Lower leg skin (tissue), 4 donors: ENCODE measurements at places on chromosomes 6 and 20. TPM values are rescaled to one million over a fixed set of nuclear protein-coding genes. Genes with fewer than 3 reads are reported as not detected.

The ERVFRD-1 gene
- total RNA-seq = not detected

- no peak for DNase-seq
Observed at GRCh38 chr6:142530566-142530965, 228.8 kb downstream of the ADGRG6 start.

DNA sequence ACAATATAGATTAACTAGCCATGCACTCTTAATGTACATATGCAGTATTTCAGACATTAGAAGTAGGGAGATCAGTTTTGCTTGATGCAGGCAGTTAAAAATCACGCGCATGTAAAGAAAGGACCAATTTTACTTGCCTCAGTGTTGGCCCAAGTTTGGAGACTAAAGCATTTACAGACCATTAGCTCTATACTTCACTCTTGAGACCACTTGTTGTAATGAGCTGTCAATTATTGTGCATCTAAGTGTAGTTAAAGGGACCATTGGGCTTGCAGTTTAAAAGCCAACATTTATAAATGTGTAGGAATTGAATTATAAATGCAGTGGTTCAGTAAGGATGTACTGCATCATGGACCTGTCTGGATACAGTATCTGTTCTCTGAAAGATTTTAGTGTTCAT lies 53.7 kb downstream of the PLCB4 start:
- DNase-seq = no peak

DNA sequence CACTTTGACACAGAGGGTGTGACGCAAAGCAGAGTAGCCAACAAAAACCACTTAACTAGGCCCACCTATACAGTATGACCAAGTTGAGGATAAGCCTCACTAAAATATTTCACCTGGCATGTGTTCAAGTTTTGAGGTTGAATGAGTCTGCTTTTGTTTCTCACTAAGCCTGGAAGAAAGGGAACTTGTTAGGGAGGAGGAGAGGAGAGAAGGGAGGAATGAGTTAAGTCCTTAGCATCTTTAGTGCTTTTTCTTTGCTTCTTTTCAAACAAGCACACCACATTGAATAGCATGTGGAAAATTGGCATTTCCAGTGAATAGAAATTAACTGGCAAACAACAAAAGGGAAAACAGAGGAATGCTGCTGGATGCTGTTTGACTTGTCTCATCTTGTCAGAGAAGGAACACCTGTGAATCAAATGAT lies 461.9 kb downstream of the GJA1 start:
- DNase-seq = no peak

GRCh38 chr6:55822815-55823214 lies 52.6 kb downstream of the BMP5 start:
- no peak for DNase-seq

GRCh38 chr6:97705568-97705967 lies 422.6 kb upstream of the MMS22L start:
- no peak for DNase-seq

DNA sequence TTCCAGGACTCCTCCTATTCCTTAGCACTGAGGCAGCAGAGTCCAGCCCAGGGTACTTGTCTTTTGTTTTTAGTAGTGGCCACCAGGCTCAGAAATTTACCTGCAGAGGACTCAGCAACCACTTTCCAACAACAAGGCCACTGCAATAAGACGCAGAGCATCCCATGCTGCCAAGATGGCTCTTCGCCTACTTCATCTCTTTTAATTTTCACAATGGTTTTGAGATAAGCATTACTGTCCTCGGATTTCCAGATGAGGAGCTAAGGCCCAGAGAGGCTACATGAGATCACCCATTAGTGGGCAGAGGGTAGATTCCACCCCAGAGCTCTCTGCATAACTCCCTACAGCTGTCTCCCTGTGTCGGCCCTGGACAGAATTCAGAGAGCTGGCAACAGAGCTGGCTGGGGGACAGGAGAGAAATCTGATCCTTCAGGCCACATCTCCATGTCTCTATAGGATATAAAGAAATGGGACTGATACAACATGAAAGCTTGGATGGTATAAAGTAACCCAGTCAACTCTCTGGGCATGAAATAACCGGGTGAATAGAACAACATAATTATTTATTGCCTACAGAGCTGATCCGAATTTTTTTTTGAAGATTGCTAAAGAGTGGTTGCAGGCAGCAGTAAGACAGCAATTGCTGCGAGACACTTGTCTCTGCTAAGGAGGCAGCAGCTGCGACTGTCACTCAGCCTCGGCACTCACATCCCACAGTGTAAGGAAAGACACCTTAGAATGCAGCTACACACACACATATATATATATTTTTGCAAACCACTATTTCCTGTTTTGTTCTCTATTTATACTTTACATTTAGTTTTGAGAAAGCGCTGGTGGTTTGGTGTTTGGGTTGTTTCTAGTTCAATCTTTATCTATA lies 37.2 kb downstream of the SCML4 start:
- no peak for DNase-seq

GRCh38 chr20:16066571-16066970 lies 506.7 kb downstream of the KIF16B start:
- DNase-seq = no peak

The CLPSL2 gene
- not detected for total RNA-seq

The HLA-B gene
- 1,386 TPM for total RNA-seq

DNA sequence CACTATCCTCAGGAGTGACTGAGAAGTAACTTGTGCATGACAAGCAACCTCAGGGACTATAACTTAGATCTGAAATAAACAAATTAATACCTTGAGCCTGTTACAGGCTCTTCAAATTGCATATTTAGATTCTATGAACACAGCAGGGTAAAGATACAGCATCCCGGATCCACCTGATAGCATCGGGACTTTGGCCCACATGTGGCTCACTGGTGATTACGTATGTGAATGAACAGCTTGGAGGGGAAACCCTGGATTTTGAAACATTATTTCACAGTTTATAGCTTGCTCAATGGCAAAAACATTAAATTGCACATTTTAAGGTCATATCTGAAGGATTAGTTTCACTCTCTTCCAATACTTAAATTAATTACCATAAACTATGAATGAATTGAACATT lies 133.2 kb downstream of the KHDRBS2 start:
- DNase-seq = no peak

DNA sequence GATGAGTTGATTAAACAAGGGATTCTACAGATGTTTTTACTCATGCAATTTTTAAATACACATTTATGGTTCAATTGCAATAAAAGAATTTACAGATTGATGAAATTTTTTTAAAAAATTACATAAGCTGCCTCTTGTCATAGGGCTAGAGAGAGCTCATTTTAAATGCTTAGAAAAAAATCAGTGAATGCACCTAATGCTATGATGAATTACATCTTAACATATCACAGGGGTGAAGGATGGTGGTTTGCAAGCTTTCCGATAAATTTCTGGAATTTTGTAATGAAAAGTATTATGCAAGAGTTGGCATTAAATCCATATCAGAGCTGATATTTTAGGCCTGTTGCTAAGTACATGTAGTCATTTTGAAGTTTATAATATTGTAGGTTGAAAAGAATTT lies 29.6 kb downstream of the DSE start:
- no peak for DNase-seq

GRCh38 chr20:38893565-38894090 lies 32.6 kb upstream of the FAM83D start:
- DNase-seq = no peak

The ABHD16B gene
- not detected for total RNA-seq

GRCh38 chr6:88813045-88813444 lies 150.4 kb downstream of the RNGTT start:
- DNase-seq = no peak

- DNase-seq = no peak
Observed at GRCh38 chr20:63976980-63977738, 2.3 kb downstream of the SAMD10 start.

- no peak for DNase-seq
Observed at GRCh38 chr6:4491501-4492260, 284.5 kb upstream of the CDYL start.

The CST4 gene
- not detected for total RNA-seq
